Caco-2 (cell line): ENCODE measurements at places on chromosomes 16 and 17. TPM values are rescaled to one million over a fixed set of nuclear protein-coding genes. Genes with fewer than 3 reads are reported as not detected.
A peak's percentile ranks its signal among the peaks of the same experiment; 100 is the strongest.

Gene GPR139
- total RNA-seq, result not detected in 2 replicates

Gene INCA1
- total RNA-seq, result 0.64 and 1.4 TPM in 2 replicates

Gene EVPL
- total RNA-seq, result 0.16 and 0.46 TPM in 2 replicates

Gene BFAR
- total RNA-seq, result 41.3 and 42.7 TPM in 2 replicates

Gene UBTF
- total RNA-seq, result 66.0 and 74.3 TPM in 2 replicates

Gene ARHGAP44
- total RNA-seq, result 3.3 and 4.5 TPM in 2 replicates

Gene ITGB4
- total RNA-seq, result 50.8 and 55.4 TPM in 2 replicates

Gene RDM1
- total RNA-seq, result 9.9 and 12.9 TPM in 2 replicates

Gene SEPTIN12
- not detected in 2 replicates for total RNA-seq

DNA sequence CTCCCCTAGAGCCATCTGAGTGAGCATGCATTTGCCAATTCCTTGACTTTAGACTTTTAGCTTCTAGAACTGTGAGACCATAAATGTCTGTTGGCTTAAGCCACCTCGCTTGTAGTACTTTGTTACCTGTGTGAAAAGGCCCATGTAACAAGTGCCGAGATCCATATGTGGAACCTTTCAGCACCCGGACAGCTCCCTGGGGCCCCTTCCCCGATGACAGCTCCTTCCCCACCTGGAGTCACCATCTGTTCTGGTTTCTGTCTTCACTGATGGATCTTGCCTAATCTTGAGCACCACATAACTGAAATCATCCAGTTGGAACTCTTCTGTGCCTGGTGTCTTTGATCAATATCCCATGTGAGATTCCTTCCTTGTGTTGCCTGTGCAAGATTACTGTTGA, 78.9 kb upstream of the EEF2KMT start:
- DNase-seq, result no peak

DNA sequence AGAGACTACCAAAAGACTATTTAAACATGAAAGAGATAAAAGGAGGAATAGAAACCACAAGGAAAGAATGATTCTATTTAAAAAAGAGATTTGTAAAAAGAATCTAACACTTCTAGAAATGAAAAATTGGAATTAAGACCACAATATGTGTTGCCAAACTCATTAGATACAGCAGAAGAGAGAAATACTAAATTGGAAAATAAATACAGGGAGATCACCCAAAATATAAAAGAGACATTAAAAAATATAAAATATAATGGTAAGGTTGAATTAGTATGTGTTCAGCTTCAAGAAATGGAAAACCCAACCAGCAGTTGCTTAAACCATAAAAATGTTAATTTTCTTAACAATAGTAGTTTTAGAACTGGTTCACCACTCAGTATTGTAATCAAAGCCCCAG, 160.4 kb downstream of the LGALS9B start:
- no peak for DNase-seq

GRCh38 chr17:7060165-7060891, 16.4 kb upstream of the SLC16A11 start:
- no peak for DNase-seq

- DNase-seq, result no peak
These were observed 8.0 kb downstream of the TAX1BP3 start for GRCh38 chr17:3660311-3660891.

- DNase-seq, result no peak
These were observed 10.7 kb downstream of the CPNE7 start for GRCh38 chr16:89586218-89586617.

DNA sequence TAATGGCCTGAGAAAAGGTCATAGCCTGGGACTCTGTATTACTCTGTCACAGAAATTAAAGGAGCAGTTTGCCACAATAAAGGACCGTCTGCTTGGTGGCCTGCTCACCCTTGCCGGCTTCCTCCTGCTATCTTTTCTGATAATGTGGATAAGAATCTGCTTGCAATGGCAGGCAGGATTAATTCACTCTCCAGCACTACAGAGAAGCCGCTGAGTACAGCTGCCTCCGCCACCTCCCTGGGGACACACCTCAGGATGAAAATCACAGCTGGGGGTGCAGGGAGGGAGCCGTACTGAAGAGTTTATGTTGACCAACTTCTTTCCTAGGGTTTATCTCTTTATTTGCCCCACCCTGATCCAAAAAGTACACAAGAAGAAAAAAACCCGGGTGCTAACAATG, 245.9 kb upstream of the RPL38 start:
- peak; percentile 59 for DNase-seq

DNA sequence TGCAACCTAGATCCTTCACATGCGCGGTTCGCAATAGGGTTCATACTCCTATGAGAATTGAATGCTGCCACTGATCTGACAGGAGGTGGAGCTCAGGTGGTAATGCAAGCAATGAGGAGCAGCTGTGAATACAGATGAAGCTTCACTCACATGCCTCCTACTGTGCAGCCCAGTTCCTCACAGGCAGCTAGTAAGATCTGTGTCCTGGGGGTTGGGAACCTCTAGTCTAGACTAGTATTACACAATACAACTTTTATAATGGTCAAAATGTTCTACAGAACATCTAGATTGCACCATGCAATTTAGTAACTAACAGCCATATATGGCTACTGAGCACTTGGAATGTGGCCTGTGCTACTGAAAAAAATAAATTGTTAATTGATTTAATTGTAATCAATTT, 26.7 kb downstream of the ABCA5 start:
- no peak for DNase-seq

GRCh38 chr16:23668225-23668624, 10.5 kb upstream of the PLK1 start:
- DNase-seq, result no peak

DNA sequence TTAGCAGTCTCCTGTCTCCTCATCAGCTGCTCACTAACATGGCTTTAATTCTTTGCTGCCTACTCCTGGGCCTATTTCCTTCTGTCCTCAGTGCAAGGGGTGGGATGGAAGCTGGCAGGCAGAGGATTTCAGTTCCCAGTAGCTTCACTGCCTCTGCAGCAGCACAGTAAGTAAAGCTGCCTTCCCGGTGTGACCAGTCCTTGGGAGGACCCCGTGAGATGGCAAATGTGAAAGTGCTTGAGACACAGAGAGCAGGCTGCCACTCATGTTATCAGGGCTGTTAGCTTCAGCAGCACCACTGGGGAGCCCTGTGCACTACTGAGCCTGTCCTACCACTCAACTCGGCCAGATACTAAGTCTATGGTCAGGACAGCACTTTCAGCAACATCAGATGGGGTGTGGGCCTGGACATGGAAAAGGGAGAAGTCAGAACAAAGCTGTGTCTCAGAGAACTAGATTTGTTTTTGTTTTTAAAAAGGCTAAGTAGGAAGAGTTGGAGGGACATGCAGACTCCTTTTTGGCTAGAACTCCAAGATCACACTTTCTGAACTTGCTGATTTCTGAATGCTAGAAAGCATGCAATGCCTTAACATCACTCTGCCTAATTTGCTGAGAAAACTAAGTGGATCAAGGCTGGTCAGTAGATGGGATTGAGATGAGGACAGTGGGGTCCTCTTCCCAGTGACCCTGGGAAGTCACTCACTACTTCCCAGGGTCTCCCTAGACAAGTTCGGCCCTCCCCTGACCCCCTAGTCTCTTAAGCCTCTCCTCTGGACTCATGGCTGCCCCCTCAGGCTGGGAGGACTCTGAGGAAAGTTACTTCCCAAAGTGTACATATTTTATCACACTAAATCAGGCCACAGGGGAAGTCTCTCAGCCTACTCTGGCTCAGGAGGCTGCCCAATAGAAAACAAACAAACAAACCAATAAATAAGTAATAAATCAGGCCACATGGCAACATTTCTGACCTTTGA, 1.1 kb downstream of the ACSF2 start:
- peak; percentile 87 for DNase-seq

DNA sequence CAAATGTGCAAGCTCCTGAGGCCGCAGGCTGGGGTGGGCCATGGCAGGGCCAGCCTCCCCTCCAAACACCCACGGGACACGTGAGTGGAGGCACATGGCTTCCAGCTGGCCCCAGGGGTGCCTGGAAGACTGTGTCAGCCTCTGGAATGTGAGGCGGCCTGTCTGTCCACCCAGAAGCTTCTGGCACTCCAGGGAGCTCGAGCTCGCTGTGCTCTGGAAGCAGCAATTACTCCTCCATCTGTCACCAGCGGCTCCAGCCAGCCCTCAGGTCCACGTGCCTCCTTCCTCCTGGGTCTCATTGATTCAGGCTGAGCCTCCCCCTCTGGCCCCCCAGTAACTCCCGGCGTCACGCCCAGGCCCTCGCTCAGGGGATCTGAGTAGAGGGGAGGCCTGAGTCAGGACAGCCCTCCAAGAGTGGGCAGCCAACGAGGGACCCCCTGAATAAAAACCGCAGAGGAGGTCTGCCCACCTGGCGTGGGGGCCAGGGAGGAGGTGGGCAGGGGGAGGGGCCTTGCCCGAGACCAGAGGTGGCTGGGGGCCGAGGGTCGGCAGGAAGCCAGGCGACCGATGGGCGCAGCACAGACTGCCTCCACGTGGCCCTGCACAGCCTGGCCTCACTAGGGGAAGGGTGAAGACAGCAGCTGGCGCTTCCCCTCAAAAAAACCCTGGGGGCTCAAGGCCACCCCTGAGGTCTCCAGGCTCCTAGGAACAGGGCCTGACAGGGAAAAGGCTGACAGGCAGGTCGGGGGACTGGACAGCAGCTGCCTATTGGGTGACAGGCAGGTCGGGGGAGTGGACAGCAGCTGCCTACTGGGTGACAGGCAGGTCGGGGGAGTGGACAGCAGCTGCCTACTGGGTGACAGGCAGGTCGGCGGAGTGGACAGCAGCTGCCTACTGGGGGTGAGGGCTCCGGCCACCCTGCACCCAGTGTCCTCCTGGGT, 11.9 kb downstream of the PIEZO1 start:
- DNase-seq, result peak; percentile 79

DNA sequence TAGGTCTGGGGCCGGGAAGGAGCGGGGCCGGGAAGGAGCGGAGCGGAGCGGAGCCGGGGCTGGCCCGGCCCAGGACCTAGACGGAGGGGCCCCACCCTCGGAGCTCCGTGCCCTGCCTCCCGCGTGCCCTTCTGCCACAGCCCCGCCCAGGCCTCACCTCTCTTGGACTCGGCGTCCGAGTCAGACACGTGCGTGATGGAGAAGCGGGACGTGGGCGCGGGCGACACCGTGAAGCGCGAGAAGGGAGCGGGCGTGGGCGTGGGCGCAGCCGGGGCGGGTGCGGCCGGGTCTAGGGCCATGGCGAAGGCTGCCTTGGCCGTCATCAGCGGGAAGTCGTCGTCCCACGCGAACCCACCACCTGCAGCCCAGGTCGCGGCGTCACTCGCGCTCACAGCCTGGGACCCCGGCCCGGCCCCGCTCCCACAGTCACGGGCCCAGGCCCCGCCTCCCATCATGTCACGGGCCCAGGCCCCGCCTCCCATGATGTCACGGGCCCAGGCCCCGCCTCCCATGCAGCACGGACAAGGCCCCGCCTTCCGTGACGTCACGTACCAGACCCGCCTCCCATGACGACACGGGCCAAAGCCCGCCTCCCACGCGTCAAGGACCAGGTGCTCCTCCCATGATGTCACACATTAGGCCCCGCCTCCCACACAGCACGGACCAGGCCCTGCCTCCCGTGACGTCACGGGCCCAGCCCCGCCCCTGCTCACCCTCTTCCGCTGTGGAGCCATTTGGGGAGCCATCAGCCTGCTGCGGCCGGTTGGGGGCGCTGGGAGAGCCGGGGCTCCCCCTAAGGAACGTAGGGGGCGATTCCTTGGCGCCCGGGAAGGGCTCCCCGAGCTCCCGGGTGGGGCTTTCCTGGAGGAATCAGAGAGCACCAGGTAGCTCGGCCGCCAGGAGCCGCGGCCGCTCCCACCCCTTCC, 45.8 kb upstream of the PVALEF start:
- peak; percentile 96 for DNase-seq

- no peak for DNase-seq
These were observed 1327.3 kb upstream of the GOT2 start for GRCh38 chr16:60061396-60061795.

DNA sequence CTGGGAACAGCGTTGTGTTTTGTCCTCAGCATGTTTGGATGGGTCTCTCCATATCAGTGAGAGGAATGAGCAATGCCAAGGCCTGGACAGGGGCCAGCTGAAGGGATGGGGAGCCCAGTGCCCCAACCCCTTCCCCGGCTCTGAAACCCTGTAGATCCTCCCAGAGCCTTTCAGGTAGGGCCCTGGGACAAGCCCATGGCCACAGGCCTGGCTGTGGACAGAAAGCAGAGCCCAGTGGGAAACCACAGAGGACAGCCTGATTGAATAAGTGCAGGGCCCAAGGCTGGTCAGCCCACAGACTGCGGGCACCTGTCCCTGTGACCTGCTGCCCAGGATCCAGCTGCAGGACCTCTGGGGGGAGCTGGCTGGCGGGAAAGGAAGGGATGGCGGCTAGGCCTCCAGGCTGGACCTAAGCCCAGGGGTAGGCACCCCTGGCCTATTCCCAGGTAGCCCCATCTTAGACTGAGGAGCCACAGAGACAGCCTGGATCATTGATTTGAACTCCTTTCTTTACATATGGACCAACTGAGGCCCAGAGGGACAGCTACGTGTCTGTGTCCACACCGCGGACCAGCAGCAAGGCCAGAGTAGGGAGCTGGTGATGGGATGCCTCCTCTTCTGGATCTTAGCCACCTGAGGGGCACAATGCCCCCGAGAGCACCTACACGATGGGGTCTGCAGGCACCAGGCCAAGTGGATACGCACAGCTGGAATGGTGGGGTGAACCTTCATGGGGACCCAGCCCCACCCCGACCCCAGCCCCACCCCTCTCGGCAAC, 1.3 kb downstream of the CCDC102A start:
- DNase-seq, result peak; percentile 28

- no peak for DNase-seq
These were observed 19.7 kb downstream of the WFDC1 start for GRCh38 chr16:84314373-84314772.

DNA sequence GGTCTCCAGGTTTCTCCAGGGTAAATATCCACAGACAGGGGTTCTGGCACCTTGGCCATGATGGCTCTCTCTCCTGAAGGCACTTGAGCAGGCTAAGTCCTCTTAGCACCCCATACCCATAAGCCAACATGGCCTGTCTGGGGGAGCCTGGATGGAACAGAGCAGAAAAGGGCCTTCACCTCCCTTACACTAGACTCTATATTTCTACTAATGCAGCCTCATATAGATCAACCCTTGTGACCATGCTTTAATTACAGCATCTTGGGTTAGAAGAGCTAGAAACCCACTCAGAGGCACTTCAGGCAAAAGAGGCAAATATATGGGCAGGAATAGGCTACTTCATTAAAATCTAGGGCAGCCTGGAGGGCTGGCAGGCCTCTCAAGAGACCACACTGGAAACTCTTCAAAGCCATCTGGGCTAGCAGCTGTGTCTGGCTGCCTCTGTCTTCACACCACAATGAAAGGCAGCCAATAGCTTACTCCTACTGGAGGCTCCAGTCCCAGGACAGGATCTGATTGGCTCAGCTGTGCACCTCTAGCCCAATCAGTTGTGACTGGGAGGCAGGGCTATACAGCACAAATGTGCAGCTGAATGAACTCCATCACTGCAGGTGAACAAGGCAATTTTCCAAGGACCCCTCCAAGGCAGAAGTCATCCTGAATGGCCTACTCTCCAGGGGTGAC, 4.7 kb upstream of the CDT1 start:
- DNase-seq, result no peak

- DNase-seq, result peak; percentile 90
These were observed 5.7 kb downstream of the FN3K start for GRCh38 chr17:82740906-82741759.

- no peak for DNase-seq
These were observed 33.1 kb downstream of the N4BP1 start for GRCh38 chr16:48576927-48577326.
